ENCODE measurements at places on chromosomes 11 and 22.

GRCh38 chr11:63911440-63911839 is 5.5 kb downstream of the RCOR2 start:
- DNase-seq, result no peak

DNA sequence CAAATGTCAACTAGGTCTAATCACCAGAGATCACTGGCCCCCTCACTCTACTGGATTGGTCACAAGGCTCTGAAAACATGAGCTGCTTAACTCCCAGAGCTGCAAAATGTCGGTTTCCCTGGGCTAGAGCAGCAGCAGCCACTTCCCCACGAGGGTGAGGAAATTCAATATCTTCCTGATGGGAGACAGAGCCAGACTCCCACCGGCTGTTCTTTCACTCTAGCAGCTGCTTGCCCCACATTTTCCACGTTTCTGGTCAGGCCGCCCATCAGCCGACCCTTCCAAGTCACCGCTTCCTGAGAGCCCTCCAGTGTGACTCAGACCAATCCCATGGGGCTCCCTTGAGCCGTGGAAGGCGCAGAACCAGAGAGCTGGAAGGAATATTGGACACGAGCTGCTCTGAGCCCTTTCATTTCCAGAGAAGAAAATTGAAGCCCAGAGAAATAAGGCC is 227.0 kb downstream of the ADAMTS15 start:
- DNase-seq, result no peak

GRCh38 chr11:90594658-90595057 is 371.8 kb upstream of the CHORDC1 start:
- no peak for DNase-seq

GRCh38 chr11:119593346-119593745 is 135.7 kb downstream of the NECTIN1 start:
- DNase-seq, result no peak

- DNase-seq, result no peak
Measured at GRCh38 chr22:30054764-30055069, 25.5 kb upstream of the HORMAD2 start.

DNA sequence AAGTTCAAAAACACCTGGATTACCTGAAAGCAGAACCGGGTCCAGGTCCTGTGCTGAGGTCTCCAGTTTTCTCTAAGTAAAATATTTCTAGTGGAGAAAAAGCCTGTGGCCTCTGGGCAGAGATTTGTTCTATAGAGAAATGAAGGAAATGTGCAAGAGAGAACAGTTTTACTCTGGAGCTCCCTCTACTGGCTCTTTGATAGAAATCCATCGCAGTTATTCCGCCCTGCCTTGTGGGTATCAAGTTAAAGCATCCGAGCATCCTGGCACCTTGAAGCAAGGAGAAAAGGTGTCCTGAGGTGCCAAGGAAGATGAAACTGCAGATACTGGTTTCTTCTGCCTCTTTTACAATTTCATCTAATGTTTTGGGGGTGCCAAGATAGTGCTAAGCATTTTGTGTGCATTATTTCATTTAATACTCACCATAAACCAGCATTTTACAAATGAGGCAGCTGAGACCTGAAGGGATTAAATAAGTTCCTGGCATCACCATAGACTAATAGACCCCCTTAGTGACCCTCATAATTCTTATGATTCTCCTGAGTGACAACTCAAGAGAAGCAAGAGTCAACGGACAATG is 113.1 kb upstream of the HSD17B12 start:
- DNase-seq, result no peak

- no peak for DNase-seq
Measured at GRCh38 chr22:34490886-34491285, 570.6 kb upstream of the LARGE1 start.

GRCh38 chr11:123187665-123188507 is 7.2 kb downstream of the CLMP start:
- no peak for DNase-seq

- no peak for DNase-seq
Measured at GRCh38 chr11:32326522-32326921, 108.8 kb downstream of the WT1 start.

- peak; percentile 52 for DNase-seq
Measured at GRCh38 chr11:47426062-47426956, at the start of gene PSMC3. TSS of gene PSMC3 (minus strand) at chr11:47426439. CDS start at chr11:47426279, 160 bp downstream.

GRCh38 chr11:22761066-22761465 is 68.5 kb downstream of the SVIP start:
- DNase-seq, result no peak

DNA sequence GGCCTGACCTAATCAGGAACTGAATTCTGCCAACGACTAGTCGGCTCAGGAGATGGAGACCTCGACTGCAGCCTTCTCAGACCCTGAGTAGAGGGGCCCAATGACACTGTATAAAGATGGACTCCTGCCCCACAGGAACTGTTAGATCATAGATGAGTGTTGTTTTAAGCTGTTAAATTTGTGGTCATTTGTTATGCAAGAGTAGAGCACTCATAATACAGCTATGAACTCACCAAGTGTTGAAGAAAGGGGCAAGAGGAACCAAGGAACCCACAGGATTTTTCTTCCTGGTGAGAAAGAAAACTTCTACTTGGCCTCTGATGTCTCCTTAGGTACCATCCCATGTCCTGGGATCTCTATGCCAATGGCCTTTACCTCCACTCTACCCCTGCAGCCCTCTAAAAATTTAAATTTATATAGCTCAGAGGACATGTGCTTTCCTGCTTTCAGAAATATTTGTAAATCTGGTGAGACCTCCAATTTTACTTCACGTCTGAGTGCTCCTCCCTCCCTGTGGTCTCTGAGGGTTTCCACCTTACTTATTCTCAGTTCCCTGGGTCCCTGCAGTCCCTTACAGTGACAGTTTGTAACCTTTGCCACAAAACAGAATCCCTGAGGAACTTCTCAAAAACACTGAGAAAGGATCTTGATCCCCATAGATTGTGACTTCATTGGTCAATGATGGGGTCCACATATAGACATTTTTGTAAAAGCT is 256.3 kb upstream of the ARHGAP20 start:
- DNase-seq, result peak; percentile 14

GRCh38 chr11:32838505-32839274 is 9.0 kb downstream of the PRRG4 start:
- DNase-seq, result no peak

GRCh38 chr11:14378171-14378570 is 19.2 kb upstream of the RRAS2 start:
- DNase-seq, result no peak

DNA sequence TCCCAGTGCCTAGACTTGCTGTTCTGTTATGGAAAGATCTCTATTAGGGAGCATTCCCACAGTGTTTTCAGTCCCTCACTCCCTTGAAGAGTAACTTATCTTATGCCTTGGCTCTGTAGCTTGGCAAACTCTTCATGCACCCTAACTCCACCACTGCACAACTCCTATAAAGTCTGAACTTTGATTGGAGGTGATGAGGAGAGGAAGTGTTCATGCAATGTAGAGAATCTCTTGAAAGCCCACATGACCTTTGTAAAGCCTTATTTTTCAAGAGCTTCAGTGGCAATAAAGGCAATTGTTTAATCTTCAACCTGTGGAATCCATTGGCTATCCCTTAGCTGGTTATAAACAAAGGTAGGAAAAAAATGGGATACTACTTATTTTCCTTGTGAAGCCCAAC is 176.2 kb downstream of the ETS1 start:
- no peak for DNase-seq

GRCh38 chr22:44179989-44180705 is 578 bp upstream of the PARVG start:
- no peak for DNase-seq

DNA sequence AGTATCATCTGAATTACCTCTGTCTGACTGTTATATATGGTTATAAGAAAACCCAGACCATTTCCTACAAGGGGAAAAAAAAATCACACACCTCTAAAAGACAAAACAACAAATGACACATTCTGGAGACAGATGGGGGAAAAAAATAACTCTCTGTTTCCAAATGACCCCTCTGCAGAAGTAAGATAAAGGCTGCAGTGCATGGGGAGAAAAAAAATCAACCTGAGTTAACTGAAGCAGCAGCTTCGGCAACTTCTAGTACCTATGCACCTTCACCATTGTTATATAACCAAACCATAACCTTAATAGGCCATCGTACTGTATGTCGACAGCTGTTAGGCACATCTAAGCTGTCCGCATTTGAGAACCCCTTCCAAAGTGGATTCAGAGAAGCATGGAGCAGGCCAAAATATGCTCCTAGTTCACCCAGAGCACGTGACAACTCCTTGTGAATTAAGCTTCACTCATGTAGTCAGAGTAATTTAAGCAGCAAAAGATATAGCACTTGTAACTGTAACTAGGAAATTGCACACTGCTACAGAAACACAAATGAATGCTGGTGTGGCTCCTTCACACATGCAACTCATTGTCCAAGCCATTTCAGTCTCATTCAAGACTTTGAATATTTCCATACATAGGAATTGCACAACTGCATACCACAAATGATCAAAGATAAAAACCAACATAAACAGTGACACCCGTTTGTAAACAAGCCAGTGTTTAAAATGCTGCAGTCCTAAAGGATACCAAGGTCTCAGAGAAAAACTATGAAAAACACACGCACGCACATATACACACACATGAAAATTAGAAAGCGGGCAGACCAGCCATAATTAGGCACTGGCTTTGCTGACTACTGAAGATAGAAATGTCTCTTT is 2.7 kb downstream of the SIK3 start:
- DNase-seq, result no peak

- no peak for DNase-seq
Measured at GRCh38 chr11:22349491-22349890, 11.3 kb downstream of the SLC17A6 start.

DNA sequence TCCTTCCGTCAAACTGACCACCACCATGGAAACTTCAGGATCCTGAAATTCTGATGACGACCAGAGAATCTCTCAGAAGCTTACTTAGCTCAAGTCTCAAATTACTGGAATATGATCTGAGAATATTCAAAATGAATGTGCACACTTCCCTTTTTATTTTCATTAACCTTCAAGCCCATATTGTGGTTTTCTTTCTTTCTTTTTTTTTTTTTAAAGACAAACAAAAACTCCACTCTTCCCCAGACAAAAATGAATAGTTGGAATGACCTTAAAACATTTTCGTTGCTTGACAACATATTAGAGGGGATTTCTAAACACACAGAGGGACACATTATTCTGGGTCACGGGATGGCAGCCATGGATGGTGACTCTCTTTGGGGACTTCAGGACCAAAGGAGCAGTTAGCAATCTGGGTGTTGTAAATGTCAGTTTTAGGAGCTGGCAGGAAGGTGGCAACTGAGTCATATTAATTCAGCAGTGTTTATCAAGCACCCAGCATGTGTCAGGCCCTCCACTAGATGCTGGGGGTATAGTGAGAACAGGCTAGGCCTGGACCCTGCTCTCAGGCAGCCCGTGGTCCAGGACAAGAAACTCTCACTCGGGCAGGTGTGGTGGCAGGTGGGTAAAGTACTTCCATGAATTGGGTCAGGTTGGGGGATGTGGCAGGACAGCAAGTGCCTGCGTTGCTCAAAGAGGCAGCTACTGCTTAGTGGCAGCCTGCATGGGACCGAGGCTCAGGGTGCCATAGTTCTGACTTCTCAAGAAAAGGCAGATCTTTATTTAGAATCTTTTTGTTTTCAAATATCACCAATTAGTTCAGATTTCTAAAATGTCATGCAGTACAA is 126.1 kb downstream of the HIPK3 start:
- no peak for DNase-seq

DNA sequence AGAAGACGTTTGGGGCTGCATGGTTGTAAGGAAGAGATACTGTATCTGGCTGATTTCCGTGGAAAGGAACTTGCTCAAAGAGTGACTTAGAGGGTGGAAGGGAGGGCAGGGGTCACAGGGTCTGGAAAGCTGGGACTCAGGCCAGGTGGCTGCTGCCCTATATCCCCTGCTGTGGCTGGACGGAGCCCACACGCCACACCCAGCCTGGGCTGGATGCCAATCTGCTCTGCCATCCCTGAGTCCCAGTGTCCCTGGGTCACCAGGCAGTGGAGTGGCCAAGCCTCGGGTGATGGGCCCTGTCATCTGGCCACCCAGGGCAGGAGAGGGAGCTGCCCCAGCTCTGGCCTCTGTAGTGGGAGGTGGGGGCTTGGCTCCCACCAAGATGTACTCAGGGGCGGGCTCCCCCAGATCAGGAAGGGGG is 26.5 kb upstream of the KRTAP5-7 start:
- DNase-seq, result no peak

- DNase-seq, result no peak
Measured at GRCh38 chr11:117366248-117366647, 38.6 kb downstream of the CEP164 start.

DNA sequence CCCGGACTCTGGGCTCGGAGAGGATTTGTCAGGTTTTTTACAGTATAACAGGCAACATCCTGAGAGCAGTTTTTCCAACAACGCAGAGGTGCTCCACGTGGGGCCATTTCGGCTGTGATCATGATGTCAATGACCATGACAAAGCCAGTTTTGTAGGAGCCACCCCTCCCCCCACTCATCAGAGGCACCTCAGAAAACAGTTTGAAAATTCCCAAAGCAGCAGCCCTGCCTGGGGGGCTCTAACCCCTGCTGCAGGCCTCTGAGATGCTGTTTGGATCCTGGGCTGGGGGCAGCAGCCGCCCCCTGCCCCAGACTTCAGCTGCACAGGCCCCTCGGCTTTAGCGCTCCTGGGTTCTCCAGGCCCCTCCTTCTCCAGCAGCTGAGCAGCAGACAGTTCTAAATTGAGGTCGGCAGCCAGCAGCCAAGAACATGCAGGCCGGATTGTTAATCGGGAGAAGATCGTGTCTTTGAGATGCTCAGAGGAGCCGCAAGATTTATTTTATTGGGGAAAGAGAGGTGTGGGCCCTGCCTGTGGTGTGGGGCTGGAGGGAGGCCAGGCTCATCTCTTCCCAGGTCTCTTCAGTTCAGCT is 19.4 kb downstream of the NFAM1 start:
- DNase-seq, result no peak

GRCh38 chr22:34105461-34106062 is 185.3 kb upstream of the LARGE1 start:
- DNase-seq, result no peak

DNA sequence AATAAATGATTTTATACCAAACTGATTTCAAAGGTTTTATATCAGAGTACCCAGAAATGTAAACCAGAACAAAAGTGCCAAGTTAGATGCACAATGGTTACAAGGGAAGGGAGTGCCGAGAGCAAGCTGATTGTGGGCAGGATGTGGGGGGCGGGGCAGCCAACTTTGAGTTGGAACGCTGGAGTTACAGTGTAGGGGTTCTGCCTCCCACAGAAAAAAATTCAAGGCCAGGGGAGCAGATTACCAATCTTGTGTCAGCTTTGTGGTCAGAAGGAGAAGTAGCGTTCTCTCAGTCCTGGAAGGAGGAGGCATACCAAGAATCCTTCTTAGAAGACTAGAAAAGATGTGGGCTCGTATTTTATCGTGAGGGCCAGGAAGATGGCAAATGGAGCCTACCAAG is 15.9 kb upstream of the POU2AF2 start:
- no peak for DNase-seq

- DNase-seq, result no peak
Measured at GRCh38 chr11:8263769-8264410, at the start of gene LMO1. TSS of gene LMO1 (minus strand) at chr11:8263878. CDS start at chr11:8263362, 516 bp downstream.

- DNase-seq, result no peak
Measured at GRCh38 chr11:22508665-22509064, 117.0 kb downstream of the FANCF start.

- DNase-seq, result no peak
Measured at GRCh38 chr11:112019066-112019465, 6.1 kb upstream of the DLAT start.

GRCh38 chr11:103880968-103881367 is 155.5 kb upstream of the DDI1 start:
- no peak for DNase-seq

GRCh38 chr11:127815331-127815730 is 772.0 kb downstream of the ETS1 start:
- DNase-seq, result no peak

GRCh38 chr11:101620026-101620425 is 36.2 kb upstream of the TRPC6 start:
- DNase-seq, result no peak

GRCh38 chr11:69563946-69564775 is 76.8 kb upstream of the CCND1 start:
- no peak for DNase-seq
